ENCODE measurements at places on chromosomes 3 and 15. TPM values are rescaled to one million over a fixed set of nuclear protein-coding genes. Genes with fewer than 3 reads are reported as not detected.

DNA sequence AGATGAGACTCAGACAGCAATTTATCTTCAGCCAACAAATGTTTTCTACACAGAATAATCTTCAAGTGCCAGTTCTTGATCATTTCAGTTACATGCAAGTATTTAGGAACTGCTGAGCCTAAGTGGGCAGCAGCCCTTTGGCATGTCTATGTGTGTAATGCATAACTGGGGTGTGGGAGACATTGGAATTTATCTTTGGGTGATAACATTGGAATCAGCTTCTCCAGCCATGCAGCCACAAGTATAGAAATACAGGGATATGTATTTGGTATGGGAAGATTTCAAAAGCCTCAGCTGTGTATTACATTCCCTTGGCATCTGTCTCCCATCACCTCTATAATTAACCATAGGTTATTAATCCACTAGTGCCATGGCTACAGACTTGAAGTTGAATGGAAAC lies 63.4 kb upstream of the FOXP1 start:
- no peak for DNase-seq

DNA sequence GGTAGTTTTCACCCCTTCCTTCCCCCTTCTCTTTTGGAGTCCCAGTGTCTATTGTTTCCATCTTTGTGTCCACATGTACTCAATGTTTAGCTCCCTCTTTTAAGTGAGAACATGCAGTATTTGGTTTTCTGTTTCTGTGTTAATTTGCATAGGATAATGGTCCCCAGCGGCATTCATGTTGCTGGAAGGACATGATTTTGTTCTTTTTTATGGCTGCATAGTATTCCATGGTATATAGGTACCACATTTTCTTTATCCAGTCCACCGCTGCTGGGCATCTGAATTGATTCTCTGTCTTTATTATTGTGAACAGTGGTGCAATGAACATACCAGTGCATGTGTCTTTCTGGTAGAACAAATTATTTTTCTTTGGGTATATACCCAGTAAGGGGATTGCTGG lies 7.7 kb upstream of the HDGFL3 start:
- no peak for DNase-seq

DNA sequence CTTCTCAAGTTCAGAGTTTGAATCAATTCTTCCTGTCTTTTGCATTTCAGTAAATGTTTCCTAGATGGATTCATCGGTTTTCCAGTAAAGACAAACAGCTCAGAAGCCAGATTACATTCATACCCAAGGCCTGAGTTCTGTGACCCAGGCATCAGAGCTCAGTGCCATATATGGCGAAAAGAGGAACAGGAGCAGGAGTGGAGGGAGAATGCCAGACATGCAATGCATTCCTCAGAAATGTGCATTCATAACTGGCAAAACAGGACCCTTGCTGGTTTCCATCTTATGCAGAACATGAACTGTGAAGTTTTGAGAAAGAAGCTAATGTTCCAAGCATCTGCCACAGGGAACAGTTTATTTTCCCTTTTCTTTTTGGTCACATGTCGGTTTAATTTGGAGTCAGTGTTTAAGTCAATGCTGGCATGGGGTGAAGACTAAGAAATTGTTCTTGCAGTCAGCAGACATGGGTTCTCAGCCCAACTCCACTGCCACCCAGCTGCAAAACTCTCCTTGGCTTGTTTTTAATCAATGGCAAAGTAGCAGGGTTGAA lies 116.5 kb downstream of the LPP start:
- peak; percentile 23 for DNase-seq

DNA sequence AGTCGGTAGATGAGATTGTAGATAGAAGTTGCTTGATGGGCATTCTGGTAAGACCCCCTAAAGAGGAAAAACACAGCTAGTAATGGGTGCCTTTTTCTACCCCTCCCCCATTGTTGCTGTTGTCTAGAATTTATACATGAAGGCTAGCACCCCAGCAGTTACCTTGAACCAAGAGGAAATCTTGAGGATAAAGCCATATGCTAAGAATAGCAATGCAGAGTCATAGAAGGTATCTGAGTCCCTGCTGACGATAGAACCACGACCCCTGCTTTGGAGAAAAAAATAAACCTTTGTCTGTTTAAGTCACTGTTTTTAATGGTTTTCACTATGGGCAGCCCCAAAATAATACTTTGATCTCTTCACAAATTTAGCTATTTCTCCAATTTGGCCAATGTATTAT lies 162.6 kb downstream of the THRB start:
- no peak for DNase-seq

The ACSBG1 gene
- not detected for total RNA-seq

DNA sequence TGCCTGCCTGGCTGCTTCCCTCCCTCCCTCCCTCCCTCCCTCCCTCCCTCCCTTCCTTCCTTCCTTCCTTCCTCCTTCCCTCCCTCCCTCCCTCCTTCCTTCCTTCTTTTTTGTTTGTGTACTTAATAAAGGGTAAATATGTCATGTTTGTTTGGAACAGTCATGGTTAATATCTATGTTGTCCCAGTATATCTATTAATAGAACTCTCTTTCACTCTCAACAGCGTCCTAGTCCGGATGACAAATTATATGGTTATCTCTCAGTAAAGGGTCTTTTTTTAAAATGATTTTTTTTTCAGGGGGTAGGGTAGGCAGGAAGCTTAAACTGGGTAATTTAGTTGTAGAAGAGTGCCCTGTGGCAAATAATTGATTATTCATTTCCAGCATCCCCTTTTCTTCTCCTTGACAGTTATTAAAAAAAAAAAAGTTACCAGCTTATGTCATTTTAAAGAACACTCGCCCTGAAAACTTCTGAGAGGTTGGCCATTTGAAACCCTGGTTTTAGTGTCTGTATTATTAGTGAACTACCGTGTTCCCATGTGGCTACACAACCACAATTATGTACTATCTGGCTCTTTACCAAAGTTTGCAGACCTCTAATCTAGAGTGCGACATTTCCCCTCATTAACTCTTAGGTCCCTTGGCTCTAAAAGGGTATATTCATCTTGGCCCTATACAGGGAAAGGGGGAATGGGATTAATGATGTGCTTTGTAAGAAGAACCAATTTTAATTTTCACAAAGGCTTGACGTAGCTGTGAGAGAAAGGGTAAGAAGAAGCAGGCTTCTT lies 13.7 kb downstream of the TAGLN3 start:
- no peak for DNase-seq

The SLC9C1 gene
- total RNA-seq = 0.49 TPM

The RBP2 gene
- total RNA-seq = not detected

The ACP3 gene
- 0.39 TPM for total RNA-seq

DNA sequence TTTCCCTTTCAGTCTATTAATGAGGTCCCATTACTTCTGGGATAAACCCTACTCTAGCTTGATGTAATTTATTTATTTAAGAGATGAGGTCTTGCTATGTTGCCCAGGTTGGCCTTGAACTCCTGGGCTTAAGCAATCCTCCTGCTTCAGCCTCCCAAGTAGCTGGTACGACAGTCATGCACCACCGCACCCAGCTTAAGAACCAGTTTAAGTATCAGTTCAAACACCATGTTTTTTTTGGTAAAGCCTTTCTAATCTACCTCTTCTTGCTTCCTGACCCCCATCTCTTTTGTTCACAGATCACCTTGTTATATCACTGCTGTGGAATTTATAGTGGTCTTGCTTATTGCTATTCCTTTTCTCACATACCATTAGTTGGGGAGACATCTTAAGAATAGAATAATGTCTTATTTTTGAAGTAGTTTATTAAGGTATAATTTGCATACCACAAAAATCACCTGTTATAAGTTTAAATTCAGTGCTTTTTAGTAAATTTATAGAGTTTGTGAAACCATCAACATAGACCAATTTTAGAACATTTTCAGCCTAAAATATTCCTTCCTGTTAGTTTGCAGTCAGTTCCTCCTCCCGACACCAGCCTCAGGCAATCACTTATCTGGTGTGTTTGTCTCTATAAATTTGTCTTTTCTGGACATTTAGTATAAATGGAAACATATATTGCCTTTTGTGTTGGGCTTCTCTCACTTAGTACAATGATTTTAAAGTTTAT lies 257.9 kb downstream of the PDCD6IP start:
- no peak for DNase-seq

The VGLL3 gene
- not detected for total RNA-seq

The RNU5B-1 gene
- total RNA-seq = 21.7 TPM

The AHSG gene
- not detected for total RNA-seq

DNA sequence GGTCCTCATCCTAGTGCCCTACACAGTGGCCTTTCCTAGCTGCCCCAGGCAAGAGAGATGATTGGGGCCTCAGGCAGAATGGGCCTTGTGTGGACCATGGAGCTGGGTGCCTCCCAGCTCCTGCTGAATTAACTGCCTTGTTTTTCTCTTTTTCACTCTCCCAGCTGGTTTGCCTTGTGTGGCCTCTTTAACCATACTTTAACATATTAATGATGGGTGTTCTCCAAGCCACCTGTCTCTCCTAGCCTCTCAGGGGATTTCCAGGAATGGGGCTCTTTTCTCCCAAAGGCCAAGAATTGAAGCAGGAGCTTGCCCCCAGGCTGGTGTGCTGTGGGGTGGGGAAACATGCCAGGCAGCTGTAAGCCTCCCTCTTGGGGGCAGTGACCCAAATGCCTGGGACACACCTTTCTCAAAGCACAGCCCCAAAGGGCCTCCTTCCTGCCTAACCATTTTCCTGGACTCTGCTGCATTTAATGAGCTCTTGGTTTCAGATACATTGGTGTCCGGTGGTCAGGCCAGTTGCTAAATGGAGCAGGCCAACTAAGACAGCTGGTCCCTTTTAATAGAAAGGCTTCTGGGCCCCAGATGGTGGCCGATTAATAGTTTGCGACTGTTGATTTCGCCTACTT lies 5.6 kb downstream of the ALPK3 start:
- DNase-seq = no peak

- DNase-seq = no peak
Observed at GRCh38 chr3:183481582-183481981, 53.2 kb upstream of the MCF2L2 start.

The FOXB1 gene
- not detected for total RNA-seq

The PLSCR5 gene
- total RNA-seq = not detected

DNA sequence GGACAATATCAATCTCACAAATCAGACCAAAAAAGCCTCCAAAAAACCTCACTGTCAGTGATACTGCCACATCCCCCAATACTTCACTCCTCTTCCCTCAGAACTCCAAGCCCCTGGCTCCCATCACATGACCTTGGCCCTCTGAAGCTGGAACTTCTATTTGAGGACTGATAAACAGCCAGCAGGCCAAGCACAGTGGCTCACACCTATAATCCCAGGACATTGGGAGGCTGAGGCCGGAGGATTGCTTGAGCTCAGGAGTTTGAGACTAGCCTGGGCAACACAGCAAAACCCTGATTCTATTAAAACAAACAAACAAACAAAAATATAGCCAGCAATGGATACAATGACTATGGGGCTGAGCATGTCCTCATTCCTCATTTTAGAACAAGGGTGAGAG lies 55.2 kb downstream of the MAP4 start:
- DNase-seq = no peak

The IGSF11 gene
- total RNA-seq = not detected

DNA sequence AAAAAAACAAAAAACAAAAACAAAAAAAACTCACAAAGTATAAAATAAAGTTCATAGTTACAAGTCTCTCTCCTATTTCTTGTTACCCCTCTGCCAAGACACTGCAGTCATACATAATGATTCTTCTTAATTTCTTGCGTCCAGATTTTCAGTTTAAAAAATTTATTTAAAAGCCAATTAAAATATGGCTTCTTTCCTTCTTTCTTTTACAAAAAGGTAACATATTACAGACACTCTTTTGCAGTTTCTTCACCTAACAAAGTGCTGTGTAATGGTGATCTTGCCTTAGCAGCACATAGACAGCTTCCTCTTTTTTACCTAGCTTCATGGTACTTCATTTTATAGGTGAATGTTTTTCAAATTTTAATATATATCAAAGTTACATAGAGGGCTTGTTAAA lies 136.1 kb upstream of the SGO1 start:
- no peak for DNase-seq

The COLQ gene
- total RNA-seq = 1.9 TPM

GRCh38 chr3:62982795-62983455 lies 107.7 kb upstream of the CADPS start:
- no peak for DNase-seq

The MESP1 gene
- total RNA-seq = 0.49 TPM

- DNase-seq = no peak
Observed at GRCh38 chr3:11386465-11387113, 114.4 kb downstream of the ATG7 start.

GRCh38 chr3:190173426-190173825 lies 52.7 kb upstream of the P3H2 start:
- DNase-seq = no peak

GRCh38 chr3:124026516-124026915 lies 34.6 kb upstream of the ROPN1 start:
- DNase-seq = no peak

DNA sequence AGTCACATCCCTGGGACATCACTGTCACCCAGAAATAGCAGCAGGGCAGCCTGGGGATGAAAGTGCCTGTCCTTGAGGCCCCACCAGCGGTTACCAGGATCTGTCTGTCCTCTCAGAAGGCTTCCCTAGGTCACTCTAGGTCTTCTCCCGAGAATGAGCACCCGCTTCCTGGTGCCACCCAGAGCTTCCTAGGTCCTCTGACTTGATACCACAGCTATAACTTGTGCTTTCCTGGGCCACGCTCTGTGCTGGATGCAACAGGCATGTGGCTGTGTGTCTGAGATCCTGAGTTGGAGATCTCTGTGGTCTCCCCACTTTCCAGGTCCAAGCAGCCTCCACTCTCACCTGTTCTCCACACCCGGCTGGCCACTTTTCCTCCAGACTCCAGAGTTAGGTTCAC lies 25.8 kb downstream of the ARNT2 start:
- DNase-seq = no peak

DNA sequence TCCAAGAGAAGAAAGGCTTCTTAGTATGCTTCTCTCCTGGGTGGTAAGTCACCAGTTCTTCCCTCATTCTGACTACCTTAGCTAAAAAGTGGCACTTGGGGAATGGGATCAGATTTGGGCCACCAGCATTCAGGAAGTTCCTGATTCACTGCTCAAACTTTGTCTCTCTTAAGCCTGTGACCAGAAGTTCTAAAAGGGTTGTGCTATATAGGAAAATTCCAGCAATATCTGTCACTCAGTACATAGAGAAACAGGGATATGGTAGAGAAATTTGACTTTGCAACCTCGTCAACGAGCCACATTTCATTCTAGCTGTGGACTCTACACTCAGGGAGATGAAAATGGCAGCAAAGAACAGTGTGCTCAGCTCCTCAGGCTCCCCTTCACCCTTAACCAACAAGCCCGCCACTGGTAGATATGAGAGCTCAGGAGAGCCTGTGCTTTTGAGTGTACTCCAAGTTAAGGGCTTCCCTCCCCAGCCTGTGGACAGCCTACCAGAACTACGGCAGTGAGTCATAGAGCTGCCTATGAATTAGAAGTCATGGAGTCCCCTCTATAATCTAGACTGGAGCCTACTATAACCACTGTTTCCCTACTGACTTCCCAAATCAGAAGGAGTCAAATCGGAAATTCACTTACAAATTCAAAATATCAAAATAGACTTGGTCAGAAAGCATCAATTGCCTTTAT lies 52.6 kb upstream of the MYO5C start:
- no peak for DNase-seq

GRCh38 chr15:93070132-93070531 lies 18.9 kb downstream of the RGMA start:
- DNase-seq = no peak

The PGBD4 gene
- total RNA-seq = 5.6 TPM
